ENCODE measurements at places on chromosomes 4 and X.

GRCh38 chr4:42315231-42315630 is 82.1 kb upstream of the SHISA3 start:
- no peak for DNase-seq

GRCh38 chr4:13162886-13163285 is 321.3 kb downstream of the RAB28 start:
- no peak for DNase-seq

GRCh38 chr4:91065117-91065516 is 937.9 kb downstream of the CCSER1 start:
- DNase-seq = no peak

GRCh38 chr4:78070731-78071282 is 13.7 kb downstream of the FRAS1 start:
- DNase-seq = no peak

- DNase-seq = no peak
Measured at GRCh38 chr4:91373546-91373945, 930.2 kb upstream of the GRID2 start.

- DNase-seq = no peak
Measured at GRCh38 chrX:459611-460010, 72.9 kb upstream of the PPP2R3B start.

GRCh38 chr4:134540588-134540987 is 339.0 kb upstream of the PABPC4L start:
- DNase-seq = no peak

GRCh38 chr4:3729188-3729881 is 36.9 kb upstream of the ADRA2C start:
- no peak for DNase-seq

DNA sequence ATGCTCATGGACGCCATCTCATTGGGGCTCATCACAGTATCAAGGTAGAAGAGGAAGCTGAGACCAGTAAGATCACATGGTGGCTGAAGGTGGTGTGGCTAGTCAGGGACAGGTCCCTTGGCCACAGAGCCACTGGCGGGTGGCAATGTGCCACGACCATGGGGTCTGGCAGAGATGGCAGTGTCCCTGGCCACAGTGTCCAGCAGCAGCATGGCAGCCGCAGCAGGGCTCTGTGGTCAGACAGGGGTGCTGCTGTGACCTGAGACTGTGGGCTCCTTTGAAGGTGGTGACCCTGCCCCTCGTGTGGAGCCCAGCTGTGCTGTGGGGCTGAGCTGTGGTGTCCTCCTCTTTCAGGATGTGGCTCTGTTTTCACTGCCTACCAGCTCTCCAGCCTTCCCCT is 2.2 kb upstream of the DOK7 start:
- no peak for DNase-seq
